ENCODE measurements at places on chromosomes 13 and 19.

DNA sequence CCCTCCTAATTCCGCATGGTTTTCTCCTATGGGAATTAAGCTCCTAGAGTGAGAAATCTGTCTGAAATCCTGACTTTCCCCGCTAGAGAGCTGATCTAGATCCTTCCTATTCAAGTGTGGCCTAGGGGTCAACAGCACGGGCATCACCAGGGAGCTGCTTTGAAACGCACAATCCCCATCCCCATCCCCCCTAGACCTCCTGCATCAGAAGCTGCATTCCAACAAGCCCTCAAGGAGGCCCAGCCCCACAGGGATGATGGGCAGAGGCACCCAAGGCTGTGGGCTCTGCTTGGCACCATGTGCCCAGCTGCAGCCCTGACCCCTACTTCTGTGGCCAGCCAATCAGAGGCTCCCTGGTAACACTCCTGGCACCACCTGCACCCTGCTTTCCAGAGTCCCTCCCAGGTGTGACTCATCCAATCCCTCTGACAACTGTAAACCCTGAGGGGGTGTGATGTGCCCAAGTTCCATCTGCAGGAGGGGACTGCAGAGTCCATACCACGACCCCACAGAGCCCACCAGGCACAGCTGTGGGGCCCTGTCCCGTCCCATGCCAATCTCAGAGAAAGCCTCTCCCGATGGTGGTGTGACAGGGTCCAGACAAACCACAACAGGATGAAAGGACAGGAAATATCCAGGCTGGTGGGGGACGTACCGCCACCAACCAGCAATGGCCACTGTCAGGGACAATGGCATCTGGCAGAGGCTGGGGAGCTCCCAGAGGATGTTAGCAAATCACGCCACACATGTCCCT, 19.8 kb upstream of the SLC35E1 start:
- no peak for DNase-seq

- DNase-seq: no peak
These were observed 23.4 kb downstream of the RASL11A start for GRCh38 chr13:27293873-27294515.

GRCh38 chr13:89568276-89568675, 1779.2 kb upstream of the MIR17HG start:
- DNase-seq: no peak

DNA sequence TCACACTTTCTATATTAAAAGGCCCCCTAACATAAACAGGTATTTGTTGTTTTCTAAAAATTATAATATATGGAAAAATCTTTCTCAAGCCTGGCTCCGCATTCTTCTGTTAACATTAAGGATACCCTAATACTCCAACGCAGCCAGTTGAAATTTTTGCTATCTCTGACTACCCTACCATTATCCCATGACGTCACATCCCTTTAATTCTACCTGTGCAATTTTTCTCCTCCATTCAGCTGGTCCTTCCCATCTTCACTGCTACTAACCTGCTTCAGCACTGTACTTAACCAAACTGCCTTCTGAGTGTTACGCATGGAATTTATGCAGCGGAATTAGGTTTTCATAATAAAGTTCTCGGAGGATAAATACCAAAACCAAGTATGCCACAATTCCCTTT, 1.0 kb downstream of the MRPS31 start:
- DNase-seq: no peak

- no peak for DNase-seq
These were observed 10.9 kb upstream of the GAS6 start for GRCh38 chr13:113874579-113875428.

GRCh38 chr13:40776681-40777165, 5.7 kb upstream of the MRPS31 start:
- DNase-seq: peak; percentile 39

DNA sequence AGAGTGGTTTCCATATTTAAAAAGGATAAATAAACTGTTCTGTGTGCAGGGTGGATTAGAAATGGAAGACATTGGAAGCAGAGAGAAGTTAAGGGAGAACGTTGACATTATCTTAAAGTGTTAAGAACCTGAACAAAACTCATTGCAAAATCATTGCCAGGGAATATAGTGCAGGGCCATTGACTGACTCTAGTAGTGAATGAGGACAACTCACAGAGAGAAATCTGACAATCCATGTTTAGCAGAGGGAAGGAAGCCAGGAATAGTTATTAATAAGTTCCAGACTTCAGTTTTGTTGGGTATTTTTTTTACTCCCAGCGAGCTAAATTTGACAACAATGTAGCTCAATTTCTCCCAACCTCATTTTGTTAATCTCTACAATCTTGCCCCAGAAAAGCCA, 554.8 kb upstream of the GPC6 start:
- DNase-seq: no peak

DNA sequence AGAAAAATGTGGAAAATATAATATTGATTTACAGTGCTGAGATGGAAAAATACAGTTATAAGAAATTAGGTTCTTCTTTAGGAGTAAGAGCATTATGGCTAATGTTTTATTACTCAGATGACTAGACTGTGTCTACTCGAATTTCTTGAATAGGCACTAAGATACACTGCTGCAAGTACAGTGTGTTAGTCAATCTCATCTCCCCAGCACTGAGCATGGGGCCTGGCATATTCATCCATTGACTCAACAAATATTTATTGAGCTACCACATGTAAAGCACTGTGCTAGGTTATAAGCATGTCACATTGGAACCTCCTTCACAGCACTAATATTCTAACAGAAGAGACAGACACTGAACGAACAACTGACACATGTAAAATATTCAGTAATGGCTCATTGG, 242.5 kb upstream of the GPC6 start:
- DNase-seq: no peak

GRCh38 chr13:24148414-24149235, 11.9 kb upstream of the SPATA13 start:
- no peak for DNase-seq

DNA sequence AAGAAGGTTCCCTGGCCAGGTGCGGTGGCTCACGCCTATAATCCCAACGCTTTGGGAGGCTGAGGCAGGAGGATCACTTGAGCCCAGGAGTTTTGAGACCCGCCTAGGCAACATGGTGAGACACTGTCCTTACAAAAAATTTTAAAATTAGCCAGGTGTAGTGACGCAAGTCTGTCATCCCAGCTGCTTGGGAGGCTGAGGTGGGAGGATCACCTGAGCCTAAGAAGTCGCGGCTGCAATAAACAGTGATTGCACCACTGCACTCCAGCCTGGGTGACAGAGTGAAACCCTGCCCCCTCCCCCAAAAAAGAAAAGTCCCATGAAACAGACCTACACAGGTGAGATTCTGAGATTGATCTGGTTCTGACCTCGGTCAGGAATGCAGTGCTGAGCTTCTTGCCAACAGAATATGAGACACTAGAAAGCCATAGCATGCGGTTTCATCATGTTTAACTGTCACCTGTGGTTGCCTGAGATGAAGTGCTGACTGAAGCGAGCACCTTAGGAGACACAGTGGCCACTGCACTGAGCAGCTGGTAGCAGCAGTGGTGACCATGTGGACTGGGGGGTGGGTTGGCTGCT, 2.0 kb upstream of the A1BG start:
- no peak for DNase-seq

DNA sequence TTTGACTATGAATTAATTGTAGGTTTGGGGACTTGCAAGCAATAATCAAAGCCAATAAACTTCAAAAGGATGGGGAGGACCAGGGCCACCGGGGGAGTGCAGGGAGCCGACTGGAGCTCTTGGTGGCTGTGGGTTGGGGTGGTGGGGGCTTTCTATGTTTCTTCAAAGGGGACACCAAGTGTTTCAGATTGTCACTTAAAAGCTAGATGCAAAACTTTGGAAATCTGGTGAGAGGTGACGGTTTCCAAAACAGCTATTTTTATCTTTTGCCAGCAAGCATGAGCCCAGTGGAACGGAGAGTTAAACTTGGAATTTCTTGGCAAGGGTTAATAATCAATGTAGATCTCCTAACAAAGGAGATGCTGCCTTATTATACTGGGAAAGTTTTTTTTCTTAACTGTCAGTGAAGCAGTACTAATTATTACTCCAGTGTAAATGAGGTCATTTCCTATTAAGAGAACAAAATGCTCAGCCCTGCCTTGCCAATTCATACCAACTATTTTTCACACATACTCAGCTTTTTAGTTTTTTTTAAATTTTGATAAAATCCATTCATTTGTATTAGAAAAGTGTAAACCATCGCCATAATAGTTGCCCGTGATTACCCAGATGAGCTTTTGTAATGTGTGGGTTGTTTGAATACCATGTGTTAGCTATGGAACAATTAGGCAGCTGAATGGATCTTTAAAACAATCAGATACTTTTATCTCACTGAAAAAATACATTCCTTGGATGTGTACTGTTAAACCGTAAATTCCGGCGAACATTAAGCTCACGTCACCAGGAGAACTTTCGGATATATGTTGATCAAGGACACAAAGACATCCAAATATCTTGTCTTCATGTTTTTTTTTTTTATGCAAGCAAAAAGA, 95.9 kb upstream of the ZNF536 start:
- no peak for DNase-seq

- DNase-seq: no peak
These were observed 8.3 kb downstream of the COL4A1 start for GRCh38 chr13:110298505-110299282.

GRCh38 chr19:14375582-14376291, 5.5 kb upstream of the ADGRE5 start:
- DNase-seq: no peak

- DNase-seq: no peak
These were observed 31.0 kb upstream of the MBNL2 start for GRCh38 chr13:97191142-97191541.

DNA sequence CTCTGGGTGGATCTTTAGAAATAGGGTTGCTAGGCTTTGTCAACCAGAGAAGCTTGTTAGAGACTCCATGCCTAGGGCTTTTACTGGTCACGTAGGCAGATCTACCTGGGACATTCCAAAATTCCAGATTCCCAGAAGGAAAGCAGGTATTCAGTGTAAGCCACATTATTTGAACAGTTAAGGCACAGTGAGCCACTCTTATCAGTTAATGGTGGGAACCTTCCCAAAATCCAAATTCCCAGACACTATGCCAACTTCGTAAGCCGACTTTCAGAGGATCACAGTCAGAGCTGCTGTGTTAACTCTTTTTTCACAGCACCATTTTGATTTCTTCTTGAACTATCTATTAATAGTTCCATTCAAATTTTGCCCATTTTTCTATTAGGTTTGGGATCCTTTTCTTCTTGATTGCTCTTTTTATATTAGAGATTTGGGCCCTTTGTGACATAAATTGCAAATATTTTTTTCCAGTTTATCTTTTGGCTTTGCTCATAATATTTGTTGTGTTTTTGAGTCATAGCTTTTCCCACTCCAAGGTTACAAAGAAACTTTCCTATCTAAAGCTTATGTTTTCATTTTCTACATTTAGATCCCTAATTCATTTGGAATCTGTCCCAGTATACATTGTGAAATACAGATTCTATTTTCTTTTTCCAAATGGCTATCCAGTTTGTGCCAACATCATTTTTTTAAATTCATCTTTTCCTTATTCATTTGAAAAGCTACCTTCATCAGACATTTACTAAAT, 77.3 kb downstream of the DHRS12 start:
- no peak for DNase-seq

DNA sequence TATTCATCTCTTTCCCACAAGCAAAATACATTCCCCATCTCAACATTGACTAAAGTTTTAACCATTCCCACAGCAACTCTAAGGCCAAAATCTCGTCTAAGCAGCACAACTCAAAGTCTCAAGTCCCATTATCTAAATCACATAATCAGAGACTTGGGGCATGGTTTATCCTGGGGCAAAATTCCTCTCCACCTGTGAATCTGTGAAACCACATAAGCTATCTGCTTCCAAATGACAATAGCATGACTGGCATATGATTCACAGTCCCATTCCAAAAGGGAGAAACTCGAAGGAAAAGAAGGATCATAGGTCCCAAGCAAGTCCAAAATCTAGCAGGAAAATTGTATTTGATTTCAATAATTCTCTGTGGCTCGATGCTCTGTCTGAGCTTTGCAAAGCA, 73.0 kb downstream of the ANKRD10 start:
- DNase-seq: no peak

GRCh38 chr19:1663852-1664251, 11.4 kb upstream of the TCF3 start:
- no peak for DNase-seq

DNA sequence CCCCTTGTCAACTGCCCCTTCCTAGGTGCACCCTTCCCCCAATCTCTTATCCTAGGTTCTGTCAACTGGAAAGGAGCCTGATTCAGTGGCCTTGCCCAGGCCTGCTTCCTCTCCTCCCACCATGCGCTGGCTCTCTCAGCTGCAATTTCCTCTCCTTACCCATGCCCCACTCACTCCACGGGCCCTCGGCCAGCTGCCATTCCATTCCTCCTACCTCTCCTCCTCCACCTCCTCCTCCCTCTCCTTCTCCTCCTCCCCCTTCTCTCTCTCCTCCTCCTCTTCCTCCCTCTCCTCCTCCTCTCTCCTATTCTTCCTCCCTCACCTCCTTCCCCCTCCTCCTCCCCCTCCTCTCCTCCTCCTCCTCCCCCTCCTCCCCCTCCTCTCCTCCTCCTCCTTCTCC, 9.6 kb upstream of the TIMM44 start:
- DNase-seq: no peak

DNA sequence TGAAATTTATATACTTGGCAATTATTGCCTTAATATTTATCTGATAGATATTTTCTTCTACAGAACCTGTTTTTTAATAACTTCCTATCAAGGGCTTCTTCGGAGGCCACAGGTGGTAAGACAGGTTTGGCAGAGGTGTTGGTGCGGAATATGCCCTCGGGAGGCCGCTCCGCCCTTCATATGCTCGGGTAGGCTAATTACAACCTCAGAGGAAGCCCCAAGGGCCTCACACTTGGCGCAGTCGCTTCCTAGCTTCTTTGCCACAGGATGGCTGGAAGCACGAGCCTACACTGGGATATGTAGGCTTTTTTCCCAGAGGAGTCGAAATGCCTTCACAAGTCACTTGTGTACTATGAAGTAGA, 68.8 kb downstream of the LMO7 start:
- DNase-seq: no peak
